ENCODE measurements at places on chromosomes 11 and 22. TPM values are rescaled to one million over a fixed set of nuclear protein-coding genes. Genes with fewer than 3 reads are reported as not detected.

The VPS37C gene
- total RNA-seq, result 8.7 TPM

- no peak for DNase-seq
Measured at GRCh38 chr11:34379539-34379938, 21.7 kb upstream of the ABTB2 start.

DNA sequence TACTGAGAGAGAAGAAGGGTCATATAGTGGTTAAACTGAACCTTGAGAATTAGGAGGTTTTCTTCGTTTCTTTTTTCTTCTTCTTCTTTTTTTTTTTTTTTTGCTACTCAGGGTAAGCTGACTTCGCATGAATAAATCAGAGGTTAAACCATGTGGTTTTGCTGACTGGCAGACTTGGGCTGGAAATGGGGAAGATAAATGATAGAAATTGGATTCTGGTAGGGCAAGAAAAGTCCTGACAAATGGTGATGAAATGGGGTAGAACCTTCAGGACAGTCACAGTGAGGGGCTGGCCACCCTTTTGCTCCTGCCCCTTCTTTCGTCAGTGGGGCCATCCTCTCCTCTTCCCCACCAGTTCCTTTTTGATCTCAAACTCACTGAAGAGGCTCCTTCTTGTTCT lies 1.6 kb upstream of the SWAP70 start:
- no peak for DNase-seq

- DNase-seq, result no peak
Measured at GRCh38 chr11:114478001-114478410, 38.7 kb downstream of the REXO2 start.

GRCh38 chr11:57873196-57873911 lies 111.8 kb downstream of the CTNND1 start:
- DNase-seq, result peak; percentile 95

DNA sequence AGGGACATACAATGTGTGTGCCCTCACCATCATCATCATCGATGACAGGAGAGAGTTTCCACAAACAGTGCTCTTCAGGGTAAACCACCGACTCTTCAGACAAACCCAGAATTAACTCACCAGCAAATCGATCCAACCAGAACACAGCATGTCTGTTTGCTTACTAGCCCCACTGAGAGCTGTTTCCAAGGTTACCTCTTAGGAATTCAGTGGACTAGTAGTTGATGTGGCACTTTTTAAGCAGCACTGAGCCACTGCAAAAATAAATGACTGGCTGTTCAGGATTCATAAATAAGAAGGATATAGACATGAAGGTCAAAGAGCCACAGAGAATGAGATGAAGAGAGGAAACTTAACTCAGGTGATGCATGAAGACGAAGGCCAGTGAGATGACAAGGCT lies 83.1 kb downstream of the PARVA start:
- DNase-seq, result no peak

- no peak for DNase-seq
Measured at GRCh38 chr22:42848941-42849550, 8.0 kb downstream of the ARFGAP3 start.

DNA sequence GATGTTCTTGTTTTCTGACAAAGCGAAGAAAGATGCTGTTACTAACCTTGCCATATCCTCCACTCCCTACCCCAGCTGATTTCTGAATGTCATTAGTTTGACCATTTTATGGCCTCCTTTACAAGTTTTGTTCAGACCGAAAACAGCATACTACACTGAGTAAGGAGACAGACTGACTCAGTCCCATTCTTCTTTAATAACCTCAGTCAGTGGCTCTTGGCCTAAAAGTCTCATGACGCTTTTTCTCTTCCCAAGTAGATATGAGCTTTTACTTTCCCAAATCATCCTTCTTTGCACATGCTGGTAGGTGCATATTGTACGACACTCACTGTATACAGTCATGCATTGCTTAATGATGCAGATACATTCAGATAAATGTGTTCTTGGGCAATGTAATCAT lies 8.0 kb upstream of the FIBIN start:
- peak; percentile 16 for DNase-seq

DNA sequence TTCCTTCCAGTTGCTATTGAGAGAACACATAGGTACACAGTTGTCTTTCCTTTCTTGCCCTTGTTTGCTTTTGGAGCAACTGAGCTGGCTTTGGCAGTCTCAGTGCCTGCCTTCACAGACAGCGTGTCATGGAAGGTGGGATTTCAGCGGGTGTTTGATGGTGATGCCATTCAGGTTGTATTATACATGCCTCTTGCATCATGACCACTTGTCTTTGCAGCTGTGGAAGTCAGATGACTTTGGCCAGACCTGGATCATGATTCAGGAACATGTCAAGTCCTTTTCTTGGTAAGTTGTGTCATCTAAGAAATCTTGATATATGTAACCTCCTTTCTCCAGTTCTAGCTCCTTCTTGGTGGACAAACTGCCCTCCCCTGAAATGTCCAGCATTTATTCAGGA lies 37.1 kb upstream of the SORL1-AS1 start:
- DNase-seq, result peak; percentile 85
